ENCODE measurements at places on chromosomes 16 and 17.
A peak's percentile ranks its signal among the peaks of the same experiment; 100 is the strongest.

- no peak for DNase-seq
Observed at GRCh38 chr17:71247441-71248015, 873.3 kb upstream of the SOX9 start.

GRCh38 chr17:82388223-82388921 is 16.8 kb downstream of the UTS2R start:
- DNase-seq, result no peak

DNA sequence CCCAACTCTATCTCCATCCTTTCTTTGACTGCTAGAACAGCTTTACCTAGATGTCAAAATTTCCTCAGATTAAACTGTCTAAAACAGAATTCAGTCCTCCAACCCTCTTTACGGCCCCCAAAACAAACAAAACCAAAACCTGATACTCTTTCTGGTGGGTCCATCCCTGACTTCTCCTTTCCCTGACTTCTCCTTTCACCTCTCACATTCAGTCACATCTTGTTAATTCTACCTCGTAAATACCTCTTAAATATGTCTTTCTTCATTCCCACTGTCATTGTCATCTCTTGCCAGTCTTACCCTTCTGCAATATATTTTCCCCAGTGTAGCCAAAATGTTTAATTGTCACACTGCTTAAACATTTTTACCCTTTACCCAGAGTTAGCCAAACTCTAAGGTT is 4.6 kb downstream of the PPM1E start:
- no peak for DNase-seq

- DNase-seq, result no peak
Observed at GRCh38 chr17:78976907-78977680, 2.6 kb downstream of the LGALS3BP start.

DNA sequence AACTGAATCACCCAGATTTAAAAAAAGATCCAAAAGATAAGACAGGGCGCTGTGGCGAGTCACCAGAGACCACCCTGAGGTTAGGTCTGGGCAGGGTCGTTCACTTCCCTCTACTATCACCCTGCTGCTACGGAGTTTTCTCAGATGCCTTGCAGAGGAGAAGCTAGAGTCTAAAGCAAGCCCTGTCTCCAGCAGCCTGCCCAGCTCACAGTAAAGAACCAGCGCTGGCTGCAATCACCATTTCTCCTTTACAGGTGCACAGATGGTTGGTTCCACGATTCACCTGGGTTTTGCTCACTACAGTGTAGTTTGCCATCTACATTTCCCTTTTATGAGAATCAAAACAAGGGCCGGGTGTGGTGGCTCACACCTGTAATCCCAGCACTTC is 71.3 kb downstream of the SRCIN1 start:
- no peak for DNase-seq

DNA sequence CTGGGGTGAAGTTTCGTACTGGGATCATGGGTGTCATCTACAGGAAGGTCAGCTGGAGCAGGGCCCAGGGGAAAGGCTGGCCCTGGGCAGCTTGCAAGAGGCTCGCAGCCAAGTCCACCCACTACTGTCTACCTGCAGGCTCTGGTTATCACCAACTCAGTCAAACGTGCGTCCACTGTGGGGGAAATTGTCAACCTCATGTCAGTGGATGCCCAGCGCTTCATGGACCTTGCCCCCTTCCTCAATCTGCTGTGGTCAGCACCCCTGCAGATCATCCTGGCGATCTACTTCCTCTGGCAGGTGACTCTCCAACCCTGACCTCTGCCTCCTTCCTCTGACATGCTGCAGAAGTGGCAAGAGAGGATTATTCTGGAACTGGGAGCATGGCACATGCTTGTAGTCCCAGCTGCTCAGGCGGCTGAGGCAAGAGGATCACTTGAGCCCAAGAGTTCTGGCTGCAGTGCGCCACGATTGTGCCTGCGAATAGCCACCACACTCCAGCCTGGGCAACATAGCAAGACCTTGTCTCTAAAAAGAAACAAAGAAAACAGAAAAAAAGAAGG is 29.2 kb downstream of the ABCC3 start:
- no peak for DNase-seq

GRCh38 chr17:69524854-69525253 is 110.4 kb downstream of the MAP2K6 start:
- no peak for DNase-seq

DNA sequence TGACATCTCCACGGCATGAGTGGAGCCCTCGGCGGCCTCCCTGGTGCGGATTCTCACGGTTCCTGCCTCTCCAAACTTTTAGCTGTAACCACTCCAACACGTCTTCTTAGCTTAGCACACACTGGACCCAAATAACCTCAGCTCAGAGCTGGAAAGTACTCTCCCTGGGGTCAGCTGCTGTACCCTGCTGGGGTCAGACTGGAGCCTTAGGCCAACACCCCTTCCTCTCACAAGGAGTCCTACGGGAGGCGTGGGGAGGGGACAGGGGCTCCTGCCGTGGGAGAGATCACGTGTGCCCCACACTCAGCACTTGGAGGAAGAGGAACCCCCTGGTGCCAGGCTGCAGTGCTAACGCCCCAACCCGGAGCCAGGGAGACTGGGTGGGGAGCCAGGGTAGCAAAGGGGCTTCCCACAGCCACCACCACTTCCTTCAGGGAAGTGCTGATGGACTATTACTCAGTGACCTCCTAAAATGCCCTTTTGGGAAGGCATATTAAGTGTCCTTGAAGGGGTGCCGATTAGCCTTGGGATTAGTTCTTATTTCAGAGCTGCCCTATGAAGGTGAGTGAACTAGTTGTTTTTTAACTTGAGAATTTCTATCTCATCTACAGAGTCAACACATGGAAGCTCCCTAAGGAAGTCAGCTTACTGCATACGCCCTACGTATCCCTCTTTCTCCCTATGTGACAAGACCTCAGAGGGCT is 124.0 kb downstream of the HIC1 start:
- DNase-seq, result no peak

DNA sequence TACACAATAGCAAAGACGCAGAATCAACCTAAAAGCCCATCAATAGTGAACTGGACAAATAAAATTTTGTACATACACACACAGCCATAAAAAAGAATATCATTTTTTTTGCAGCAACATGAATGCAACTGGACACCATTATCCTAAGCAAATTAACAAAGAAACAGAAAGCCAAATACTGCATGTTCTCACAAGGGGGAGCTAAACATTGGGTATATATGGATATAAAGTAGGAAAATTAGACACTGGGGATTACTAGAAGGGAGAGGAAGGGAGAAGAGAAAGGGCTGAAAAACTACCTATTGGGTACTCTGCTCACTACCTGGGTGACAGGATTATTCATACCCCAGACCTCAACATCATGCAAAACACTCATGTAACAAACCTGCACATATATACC is 28.2 kb downstream of the ADAMTS18 start:
- peak; percentile 3 for DNase-seq

- no peak for DNase-seq
Observed at GRCh38 chr17:72707881-72708280, 384.6 kb downstream of the SLC39A11 start.

DNA sequence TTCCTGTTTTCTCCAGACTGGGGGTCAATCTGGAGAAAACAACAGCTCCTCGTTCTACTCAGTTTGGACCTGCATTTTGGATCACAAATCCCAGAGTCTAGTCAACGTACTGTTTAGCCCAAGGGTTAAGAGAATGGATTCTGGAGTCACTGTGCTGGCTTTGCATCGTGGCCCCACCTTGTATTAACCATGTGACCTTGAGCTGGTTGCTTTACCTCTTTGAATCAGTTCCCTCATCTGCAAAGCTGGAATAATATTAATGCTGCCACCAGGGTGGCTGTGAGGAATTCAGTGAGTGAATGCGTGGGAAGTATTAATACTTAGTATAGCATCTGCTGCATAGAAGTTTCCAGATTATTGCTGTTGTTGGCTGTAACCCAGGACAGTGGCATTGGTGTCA is 11.3 kb upstream of the DHRS7C start:
- DNase-seq, result peak; percentile 27

DNA sequence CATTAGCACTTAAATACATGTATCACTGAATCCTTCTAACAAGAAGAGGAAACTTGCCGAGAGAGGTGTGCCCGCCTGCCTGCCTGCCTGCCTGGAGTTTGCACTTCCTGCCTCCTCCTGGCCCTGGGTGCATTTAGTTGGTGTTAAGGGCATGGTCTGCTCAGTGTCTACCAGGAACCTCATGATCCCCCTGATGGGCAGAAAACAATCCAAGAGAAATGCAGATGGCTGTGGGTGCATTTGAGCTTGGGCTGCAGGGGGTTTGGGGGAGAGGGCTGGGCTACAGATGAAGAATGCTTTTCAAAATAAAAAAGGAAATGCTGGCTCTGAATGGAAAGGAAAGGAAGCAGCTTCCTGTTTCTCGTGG is 10.1 kb downstream of the KSR1 start:
- DNase-seq, result no peak

DNA sequence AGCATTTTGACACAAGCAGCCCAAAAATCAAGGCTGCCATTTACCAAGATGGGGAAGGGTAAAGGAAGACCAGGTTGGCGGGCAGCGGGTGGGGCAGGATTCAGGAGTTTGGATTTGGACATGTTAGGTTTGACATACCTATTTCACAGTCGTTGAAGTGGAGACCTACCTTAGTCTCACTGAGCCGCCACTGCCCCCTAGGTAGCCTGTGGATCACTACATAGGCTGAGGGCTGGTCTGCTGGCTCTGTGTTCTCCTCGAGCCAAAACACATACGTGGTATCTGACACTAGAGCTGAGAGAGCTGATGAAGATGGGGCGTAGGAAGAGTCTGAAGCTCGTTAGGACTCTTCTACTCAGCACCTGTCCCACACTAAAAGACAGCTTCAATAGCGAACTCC is 115.1 kb downstream of the HIC1 start:
- no peak for DNase-seq

- DNase-seq, result peak; percentile 93
Observed at GRCh38 chr17:74748529-74749278, at the start of gene NHERF1. Gene NHERF1, plus strand, starts transcription at chr17:74748628. Its CDS starts 219 bp downstream, at chr17:74748847.

- DNase-seq, result peak; percentile 71
Observed at GRCh38 chr17:83196973-83197880, 117.8 kb downstream of the METRNL start.

- DNase-seq, result no peak
Observed at GRCh38 chr17:43846963-43847371, at the start of gene CD300LG. Gene CD300LG, plus strand, starts transcription at chr17:43847176. Its CDS starts 41 bp downstream, at chr17:43847217.

DNA sequence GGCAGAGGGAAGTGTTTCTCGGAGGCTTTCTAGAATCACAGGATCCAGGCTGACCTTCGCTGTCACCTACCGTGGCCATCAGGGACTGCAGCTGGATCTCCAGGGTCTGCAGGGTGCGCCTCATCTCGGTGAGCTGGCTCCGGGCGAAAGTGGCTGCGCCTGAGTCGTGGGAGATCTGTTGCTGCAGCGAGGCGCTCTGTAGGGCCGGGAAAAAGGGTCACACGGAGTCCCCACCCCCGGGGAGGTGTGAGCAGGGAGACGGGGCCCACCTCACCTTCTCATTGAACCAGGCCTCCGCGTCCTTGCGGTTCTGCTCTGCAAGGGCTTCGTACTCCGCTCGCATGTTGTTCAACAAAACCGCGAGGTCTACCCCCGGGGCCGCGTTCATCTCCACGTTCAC is 2.9 kb downstream of the KRT28 start:
- DNase-seq, result no peak

DNA sequence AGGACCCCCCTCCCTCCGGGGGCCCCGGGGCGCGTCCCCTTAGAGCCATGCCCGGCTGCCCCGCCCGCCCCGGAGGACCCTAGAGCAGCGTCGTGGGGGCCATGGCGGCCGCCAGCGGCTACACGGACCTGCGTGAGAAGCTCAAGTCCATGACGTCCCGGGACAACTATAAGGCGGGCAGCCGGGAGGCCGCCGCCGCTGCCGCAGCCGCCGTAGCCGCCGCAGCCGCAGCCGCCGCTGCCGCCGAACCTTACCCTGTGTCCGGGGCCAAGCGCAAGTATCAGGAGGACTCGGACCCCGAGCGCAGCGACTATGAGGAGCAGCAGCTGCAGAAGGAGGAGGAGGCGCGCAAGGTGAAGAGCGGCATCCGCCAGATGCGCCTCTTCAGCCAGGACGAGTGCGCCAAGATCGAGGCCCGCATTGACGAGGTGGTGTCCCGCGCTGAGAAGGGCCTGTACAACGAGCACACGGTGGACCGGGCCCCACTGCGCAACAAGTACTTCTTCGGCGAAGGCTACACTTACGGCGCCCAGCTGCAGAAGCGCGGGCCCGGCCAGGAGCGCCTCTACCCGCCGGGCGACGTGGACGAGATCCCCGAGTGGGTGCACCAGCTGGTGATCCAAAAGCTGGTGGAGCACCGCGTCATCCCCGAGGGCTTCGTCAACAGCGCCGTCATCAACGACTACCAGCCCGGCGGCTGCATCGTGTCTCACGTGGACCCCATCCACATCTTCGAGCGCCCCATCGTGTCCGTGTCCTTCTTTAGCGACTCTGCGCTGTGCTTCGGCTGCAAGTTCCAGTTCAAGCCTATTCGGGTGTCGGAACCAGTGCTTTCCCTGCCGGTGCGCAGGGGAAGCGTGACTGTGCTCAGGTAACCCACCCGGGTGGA is 759 bp downstream of the ALKBH5 start:
- peak; percentile 58 for DNase-seq

- DNase-seq, result peak; percentile 68
Observed at GRCh38 chr16:57372372-57373116, at the start of gene CX3CL1. Gene CX3CL1, plus strand, starts transcription at chr16:57372490. Its CDS starts 79 bp downstream, at chr16:57372569.

DNA sequence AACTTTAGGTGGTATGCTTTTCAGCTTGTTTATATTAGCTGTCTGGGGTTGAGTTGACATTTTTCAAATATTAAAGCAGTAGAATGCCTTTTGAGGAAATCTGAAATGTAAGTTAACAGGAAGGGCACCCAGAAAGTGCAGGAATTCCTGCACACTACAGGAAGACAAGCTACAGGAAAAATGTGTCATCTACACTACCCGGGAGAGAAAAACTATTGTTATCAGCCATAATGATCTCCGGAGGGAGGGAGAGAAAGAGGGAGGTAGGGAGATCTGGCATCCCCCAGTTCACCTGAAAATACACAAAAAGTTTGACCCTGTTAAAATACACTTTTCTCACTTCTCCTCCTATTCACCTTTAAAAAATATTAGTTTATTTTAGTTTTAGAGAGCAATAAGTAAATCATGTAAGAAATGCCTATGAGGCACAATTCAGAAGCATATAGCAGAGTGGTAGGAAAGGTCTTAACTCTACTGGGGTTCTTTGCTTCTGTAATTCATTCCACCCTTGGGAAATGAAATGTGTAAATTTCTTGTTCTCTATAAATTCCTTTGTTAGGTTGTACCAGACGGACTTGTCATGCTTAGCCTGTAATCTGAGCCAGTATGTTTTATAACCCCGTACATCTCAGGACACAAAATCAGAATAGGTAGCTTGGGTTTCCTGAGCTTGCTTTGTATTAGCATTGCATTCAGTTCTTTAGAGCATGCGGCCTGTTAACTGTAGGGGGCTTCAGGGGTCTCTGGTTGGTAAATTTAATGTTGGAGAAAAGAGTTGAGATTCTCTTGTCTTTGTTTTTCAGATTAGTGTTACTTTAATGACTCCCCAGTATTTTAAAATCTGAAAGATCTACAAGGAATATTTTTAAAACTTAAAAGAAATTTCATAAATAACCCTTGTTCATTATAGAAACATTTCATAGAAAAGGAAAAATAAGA is 3.3 kb downstream of the MAP2K6 start:
- no peak for DNase-seq

DNA sequence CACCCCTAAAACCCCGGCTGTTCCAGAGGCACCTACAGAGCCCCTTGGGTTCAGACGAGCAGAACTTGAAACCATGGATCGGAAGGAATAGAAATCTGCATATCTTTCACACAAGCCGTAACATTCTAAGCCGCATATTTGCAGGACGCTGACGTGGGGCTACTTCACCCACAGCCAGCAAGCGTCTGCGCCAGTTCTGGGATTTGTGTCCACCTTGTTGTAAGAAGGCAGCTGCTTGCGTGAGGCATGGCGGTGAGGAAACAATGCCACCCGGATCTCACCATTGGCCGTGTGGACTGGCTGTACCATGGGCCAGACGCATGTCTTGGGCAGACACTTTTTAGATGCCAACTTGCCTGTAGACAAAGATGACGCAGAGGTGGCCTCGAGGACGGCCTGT is 34.5 kb downstream of the TNFRSF13B start:
- DNase-seq, result no peak

Data from EH (cell line).